Vagina (tissue), 2 donors: ENCODE measurements at places on chromosomes 12 and 14.

DNA sequence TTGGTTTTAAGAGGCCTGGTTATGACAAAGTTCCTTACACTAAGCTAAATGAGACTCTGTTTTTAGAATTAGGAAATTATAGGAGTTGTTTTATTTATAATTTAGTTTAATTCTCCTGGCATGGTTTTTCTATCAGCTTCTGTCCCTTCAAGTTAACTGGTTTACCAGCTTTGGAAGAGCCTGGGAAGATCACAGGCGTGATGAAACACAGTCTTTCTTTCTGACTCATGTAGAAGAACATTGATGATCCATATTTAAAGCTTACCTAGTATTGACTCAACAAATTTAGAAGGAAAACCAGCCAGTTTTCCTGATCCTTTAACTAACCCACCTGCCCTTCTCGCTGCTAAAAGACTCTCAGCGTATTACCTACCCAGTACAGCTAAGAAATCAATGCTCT, 155.2 kb downstream of the TGFB3 start:
- DNase-seq, result no peak

DNA sequence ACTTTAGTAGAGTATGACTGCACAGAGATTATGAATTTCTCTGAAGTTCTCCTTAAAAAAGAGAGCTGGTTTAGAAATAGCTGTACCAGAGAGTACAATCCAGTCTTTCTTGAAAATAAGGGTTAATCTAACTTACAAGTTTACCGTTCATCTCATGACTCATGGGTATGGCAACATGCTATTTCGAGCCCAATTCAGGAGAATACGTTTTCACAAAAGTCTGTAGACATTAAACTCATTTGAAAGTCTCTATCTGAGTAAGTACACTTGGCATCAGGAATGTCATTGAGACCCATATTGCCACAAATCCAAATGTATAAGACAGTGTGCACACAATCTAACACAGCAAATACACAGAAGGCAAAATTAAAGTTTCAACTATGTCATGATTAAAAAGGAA, 160.5 kb downstream of the PIK3C2G start:
- no peak for DNase-seq

DNA sequence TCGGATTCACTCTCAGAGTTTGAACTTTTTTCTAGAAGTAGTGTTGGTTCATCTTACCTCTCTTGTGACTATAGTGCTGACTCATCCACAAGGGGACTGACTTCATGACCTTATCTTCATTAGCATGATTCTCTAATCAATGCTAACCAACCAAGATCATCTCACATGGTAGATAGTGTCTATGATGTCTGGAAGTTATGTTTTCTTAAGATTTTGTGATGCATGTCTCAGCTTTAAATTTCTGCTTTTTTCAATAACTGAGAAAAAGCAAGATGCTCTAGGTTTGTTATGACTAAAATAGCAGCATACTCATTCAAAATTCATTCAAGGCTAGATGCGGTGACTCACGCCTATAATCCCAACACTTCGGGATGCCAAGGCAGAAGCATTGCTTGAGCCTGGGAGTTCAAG, 12.3 kb upstream of the SLC35E3 start:
- no peak for DNase-seq

DNA sequence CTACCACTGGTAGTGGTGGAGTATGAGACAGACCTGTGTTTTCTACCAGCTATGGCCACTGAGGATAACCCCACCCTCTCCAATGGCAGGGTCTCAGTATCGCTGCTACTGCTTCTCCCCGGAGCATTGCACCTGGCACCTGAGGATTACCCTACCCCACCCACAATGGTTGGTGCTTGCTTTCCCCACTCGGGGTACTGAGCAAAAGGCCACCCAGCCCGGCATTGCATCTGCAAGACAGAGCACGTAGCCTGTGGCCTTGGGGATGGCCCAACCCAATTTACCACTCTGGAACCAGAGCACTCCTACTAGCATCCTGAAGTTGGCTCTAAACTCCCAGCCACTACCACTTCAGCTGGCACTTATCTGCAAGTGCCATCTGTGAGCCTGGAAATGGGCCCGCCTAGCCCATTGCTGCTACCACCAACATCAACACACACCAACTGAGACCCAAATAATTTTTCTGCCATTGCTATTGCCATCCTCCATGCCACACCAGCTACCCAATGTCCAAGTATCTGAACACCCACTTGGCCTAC, 145.7 kb downstream of the CNTN1 start:
- DNase-seq, result no peak

GRCh38 chr12:47782372-47782770, 9.3 kb downstream of the SLC48A1 start:
- no peak for DNase-seq

DNA sequence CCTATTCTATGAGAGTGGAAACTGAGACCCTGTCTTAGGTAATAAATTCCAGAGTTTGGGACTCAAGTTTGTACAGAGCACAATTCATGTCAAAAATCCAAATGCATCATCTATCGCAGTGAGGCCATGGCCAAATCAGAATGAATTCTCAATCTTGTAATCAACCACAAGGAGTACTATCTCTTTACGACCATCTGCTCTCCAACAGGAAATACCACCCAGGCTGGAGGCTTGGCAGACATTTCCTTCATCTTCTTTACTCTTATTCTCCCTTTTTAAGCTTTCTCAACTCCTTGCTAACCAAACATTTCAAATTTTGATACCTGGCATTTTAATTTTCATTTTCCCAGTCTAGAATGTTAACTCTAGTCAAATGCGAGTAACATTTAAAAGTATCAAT, 32.7 kb upstream of the RNU6-7 start:
- no peak for DNase-seq
